ENCODE measurements at places on chromosomes 2 and 18.

DNA sequence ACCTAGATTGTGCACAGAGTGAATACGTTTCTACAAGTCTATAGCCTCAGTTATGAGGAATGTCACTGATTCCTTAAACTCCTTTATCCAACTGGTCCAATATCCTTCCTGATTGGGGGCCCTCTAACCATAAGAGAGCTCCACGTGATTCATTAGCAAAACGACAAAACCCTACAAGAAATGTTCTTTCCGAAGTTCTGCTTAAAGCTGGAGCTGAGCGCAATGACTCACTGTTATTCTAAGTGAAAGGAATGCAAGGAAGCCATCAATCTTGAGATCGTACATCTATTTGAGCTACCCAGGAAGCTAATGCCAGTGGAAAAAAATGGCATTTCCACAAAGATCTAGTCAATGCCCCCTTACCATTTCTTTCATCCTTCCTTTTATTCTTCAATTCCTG is 354.9 kb upstream of the CDH20 start:
- DNase-seq: no peak

- DNase-seq: no peak
Observed at GRCh38 chr2:113252047-113252590, 26.6 kb downstream of the PAX8 start.

- DNase-seq: no peak
Observed at GRCh38 chr2:101740555-101740964, 43.1 kb downstream of the MAP4K4 start.

- no peak for DNase-seq
Observed at GRCh38 chr2:107414376-107414775, 412.3 kb upstream of the RGPD4 start.

DNA sequence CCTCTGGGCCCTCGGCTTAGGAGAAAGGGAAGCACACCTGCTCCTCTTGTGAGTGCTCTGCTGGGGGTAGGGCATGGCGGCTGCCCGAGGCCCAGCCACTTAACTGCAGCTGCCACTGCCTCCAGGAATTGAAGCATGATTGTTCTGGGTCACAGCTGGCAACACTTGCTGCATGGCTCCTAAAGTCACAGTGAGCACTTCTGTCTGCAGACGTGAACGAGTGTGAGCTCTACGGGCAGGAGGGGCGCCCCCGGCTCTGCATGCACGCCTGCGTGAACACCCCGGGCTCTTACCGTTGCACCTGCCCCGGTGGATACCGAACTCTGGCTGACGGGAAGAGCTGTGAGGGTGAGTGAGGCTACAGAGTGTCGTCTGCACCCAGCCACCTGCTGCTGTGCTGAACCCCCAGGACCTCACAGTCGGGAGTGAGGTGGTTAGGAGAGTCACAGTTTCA is 44.4 kb downstream of the FBLN7 start:
- DNase-seq: peak; percentile 31

DNA sequence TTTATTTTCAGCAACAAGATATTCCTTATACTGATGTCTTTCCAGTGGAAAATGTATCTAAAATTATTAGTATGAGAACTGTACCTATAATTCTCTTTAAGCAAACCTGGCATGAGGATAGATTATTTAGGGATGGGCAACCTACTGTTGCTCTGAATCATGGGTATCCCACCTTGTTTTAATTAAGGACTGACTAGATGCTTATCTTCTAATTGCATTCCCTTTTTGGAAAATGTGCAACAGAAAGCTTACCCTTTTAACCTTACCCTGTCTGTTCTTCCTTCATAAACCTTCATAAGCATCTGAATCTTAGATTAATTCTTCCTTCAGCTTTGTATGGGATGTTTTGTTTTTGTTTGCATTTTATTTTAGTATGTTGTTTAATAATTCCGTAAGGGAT is 110.3 kb downstream of the TAF4B start:
- no peak for DNase-seq

GRCh38 chr2:233967164-233967563 is 50.0 kb downstream of the TRPM8 start:
- no peak for DNase-seq

All from activated T-helper 1 cell treated with anti-CD3 and anti-CD28 coated beads, Interleukin-2, amount 50 U/mL, for 16 hours (primary cell).